ENCODE measurements at places on chromosomes 3 and 15.
A peak's percentile ranks its signal among the peaks of the same experiment; 100 is the strongest.

- no peak for DNase-seq
Observed at GRCh38 chr3:197427021-197427420, 128.6 kb upstream of the DLG1 start.

GRCh38 chr3:165339753-165340152 lies 143.6 kb upstream of the SLITRK3 start:
- DNase-seq: no peak

- DNase-seq: no peak
Observed at GRCh38 chr3:39801216-39801615, 8.2 kb upstream of the MYRIP start.

DNA sequence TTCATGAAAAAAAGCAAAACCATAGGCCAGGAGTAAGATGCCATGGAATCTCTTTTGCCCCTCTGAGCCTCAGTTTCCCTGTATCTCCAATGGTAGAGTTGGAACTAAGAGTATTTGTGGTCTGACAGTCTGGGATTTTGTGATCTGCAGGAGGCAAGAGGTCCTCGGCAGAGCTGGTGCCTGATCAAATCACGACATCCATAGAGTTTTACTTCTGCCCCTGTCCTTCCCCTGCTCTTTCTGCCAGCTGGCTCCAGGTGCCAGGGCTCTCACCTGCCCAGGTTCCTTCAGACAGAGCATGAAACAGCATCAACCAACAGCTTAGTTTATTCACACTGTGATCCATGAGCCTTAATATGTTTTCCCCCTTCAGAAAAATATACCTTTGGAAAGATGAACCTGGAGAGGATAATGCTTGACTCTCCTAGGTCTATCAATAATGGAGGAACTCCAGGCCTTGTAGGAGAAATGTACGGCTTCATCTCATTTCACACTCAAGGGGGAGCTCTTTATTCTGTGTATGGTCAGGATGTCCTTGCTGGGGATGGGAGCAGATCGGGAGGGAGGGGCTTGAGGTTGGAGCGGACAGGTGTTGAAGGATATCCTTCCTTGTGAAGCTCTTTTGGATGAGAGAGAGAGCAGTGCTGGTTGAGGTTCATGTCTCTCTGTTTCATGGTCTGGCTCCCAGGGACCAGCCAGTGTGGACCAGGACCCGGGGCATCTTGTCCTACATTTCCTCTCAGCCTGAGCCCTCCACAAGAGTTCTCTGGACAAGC lies 309.9 kb downstream of the RPLP1 start:
- DNase-seq: no peak

GRCh38 chr15:57337868-57338411 lies 38.4 kb upstream of the CGNL1 start:
- DNase-seq: peak; percentile 54

DNA sequence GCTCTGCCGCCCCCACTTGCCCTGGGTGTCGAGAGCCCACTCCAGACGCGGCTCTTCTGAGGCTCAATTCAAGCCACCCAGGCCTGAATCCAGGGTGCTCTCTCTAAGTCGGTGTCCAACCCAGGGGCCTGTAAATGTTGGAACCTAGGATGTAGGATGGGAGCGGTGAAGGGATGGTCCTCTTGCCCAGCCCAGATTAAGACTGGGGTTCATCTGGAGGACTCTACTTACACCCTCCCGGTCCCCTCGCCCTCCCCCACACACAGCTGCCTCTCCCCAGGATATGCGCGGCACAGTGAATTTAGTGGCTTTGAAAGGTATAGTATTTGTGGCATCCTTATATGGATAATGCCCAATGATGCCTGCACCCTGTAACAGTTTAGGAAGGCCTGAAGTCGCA lies 822 bp upstream of the FBN1 start:
- DNase-seq: no peak

- no peak for DNase-seq
Observed at GRCh38 chr3:66312039-66312438, 91.2 kb downstream of the SLC25A26 start.

GRCh38 chr3:148075771-148076716 lies 621.7 kb upstream of the AGTR1 start:
- no peak for DNase-seq

DNA sequence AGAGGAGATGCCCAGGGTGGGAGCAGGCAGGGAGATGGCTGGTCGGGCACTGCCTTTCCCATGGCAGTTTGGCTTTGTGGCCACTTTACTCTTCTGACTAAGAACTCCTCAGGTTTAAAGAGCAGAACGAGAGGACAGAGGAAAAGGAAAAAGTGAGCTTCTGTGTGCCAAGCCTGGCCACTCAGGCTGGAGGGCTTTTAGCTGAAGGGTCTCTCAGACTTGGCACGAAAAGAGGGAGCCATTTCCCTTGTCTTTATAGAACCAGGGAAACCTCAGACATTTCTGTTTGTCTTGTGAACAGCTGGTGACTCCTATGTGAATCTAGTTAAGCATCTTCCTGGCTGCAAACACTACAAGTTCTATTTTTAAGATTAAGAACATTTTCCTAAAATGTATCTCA lies 23.3 kb upstream of the PSMD6 start:
- DNase-seq: no peak

GRCh38 chr15:32667321-32667720 lies 25.8 kb downstream of the SCG5 start:
- no peak for DNase-seq

GRCh38 chr3:150396956-150397550 lies 11.0 kb upstream of the TSC22D2 start:
- DNase-seq: no peak

DNA sequence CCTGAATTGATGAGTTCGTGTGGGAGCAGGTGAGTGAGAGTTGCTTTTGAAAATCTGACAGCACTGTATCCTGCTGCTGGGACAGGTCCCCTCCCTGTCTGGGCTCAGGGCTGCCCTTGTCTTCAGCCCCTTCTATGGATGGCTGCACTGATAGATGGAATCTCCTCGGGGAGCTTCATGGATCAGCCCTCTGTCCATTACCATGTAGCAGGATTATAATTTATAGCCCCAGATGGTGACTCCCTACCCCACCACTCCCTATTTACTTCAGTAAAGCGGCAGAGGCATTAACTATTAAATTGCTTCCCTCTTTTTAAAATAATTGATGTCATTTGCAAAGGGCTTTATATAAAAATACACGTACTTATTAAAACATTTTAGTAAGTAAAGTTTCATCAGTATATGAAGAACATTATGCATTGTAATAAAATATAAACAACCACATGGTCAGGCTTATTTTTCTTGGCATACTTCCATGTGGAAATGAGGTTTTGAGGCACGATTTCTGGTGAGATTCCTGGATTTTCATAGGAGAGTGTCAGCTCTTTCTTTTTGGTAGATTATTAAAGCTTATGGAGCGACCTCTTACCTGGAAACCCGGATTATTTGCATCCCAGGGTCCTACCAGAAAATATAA lies 38.5 kb downstream of the MAP3K13 start:
- no peak for DNase-seq

DNA sequence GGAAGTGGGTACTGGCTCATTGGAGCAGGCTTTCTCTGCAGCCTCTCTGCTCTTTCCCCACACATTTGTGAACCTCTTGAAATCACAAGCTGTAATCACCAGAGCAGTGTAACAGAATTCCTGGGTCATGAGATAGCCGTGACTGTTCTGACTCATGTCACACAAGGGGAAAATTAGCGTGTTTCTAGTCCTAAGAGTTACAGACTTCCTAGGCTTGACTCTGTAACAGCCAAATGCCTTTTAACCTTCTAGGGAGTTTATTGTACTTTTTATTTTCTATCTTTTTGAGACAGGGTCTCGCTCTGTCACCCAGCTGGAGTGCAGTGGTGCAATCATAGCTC lies 54.7 kb upstream of the TRAK1 start:
- DNase-seq: peak; percentile 87

DNA sequence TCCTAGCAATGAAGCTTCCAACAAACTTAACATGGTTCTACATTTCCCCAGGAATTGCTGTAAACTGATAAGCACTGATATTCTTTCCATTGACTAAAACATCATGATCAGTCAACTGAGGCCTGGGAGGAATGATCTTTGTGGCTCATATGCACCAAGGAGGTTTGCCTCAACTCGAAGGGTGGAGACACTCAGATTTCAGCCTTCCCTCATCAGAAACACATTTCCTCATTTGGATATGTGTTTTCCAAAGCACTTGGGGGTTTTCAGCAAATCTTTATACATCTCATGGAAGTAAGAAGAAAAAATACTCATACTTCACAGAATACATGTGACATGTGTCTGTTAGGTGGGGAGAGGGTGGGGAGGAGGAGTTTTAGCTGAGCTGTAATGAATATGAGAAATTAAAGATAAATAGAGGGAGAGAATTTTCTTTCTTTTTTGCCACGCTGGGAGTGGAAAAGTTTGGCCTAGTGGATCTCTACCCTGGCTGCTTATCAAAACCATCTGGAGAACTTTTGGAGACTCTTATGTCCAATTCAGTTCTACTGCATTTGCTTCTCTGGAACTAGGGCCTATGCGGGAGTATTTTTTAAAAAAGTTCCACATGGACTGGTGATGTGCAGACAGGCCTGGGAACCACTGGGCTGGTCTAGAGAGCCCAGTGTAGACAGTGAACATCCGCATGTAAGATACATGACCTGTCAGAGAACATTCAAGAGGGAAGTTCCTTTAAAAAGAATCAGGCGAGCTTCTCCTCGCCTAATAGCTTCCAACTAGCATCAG lies 301.0 kb upstream of the ICE2 start:
- DNase-seq: no peak

GRCh38 chr3:45657853-45658252 lies 31.3 kb upstream of the SACM1L start:
- no peak for DNase-seq

DNA sequence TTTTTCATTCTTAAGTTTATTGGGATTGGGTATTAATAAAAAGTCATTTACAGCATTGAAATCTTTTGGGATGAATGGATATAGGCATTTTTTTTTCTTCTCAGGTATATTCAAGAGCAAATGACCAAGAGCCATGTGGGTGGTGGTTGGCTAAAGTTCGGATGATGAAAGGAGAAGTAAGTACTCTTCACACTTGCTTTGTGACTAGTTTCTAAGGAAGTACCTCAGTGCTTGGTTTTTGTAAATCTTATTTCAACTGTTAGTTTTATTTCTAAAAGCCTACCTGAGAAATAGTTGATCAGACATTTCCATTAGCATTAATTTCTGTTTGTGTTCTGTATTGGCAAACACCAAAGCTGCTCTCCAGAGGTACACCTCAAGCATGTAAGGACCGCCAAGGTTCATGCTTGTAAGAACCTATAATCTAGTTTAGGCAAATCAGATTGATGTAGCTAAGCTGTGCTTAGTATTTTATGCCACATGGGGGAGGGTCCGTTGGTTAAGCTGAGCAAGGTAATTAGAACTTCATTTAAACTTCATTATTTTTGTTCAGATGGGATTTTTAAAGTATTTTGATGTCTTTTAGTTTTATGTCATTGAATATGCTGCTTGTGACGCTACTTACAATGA lies 35.4 kb downstream of the FXR1 start:
- DNase-seq: peak; percentile 47

GRCh38 chr3:100779480-100779879 lies 70.2 kb downstream of the TFG start:
- no peak for DNase-seq

- DNase-seq: no peak
Observed at GRCh38 chr3:55709411-55710012, 222.4 kb upstream of the WNT5A start.

- no peak for DNase-seq
Observed at GRCh38 chr3:170324962-170325361, 32.6 kb upstream of the SKIL start.

DNA sequence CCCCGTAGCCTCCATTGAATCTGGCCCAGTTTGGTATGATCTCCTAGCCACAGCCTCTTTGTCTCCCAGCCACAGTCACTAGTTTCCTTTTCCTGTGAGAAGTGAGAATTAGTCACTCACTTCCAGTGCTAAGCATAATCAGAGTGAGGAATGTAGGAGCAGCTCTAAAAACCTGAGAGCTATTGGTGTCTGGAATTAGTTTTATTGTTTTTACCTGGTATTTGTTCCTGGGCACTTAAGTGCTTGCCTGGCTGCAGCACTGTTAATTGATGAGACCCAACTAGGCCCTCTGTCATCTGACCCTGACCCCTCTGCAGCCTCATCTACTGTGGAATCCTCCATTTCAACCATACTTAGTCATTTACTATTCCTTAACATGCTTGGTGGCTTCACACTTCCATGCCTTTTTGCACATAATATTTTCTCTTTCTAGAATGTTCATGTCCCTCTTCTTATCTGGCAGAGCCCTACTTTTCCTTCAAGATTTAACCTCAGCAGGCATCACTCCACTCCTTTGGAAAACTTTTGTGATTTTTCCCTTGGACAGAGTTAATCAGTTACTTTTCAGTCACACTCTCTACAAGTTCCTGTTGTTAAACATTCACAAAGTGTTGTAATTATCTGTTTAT lies 48.8 kb downstream of the PDE8A start:
- DNase-seq: peak; percentile 29

DNA sequence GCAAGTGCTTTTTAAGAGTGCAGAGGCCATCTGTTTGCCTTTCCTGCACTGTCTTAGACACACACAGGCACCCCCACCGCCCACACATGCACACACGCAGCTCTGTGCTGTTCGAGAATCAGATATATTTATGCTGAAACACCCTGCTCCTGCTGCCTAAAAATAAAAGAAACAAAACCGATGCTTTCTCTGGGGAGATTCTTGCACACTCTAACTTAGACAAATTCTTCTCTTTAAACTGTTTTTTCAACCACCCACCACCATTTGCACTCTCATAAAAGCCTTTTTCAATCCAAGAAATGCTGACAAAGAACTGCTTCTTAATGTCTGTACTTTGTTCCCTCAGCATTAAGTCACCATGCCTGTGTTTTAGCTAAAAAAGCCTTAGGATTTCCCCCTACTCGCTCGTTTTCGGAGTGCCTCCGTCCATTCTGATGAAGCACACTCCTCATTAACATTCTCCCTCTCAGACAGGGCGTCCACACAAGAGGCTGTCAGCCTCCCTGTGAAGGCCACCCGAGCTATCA lies 26.2 kb downstream of the SLC12A8 start:
- DNase-seq: no peak

- no peak for DNase-seq
Observed at GRCh38 chr15:85137489-85138168, 156.0 kb downstream of the PDE8A start.

GRCh38 chr3:30048431-30048830 lies 558.0 kb upstream of the TGFBR2 start:
- no peak for DNase-seq

DNA sequence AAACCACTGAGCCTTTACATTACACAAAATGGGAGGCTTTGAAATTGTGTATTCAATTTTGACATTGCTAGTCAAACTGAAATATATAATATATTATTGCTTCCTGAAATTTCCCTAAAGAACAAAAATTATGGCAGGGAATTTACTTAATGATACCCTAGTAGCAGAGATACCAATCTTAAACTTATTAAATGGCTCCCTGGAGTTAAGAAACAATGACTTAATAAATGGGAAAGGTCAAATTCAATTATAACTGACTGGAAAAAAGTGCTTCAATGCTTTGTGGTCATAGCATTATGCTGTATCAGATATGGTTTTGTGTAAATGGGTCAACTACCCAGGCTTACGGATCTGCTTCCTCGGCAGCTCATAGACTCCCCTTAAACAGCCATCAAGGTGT lies 244.1 kb downstream of the CNTN3 start:
- no peak for DNase-seq

GRCh38 chr15:66714543-66714981 lies 12.5 kb downstream of the SMAD6 start:
- peak; percentile 55 for DNase-seq

GRCh38 chr3:5499404-5499803 lies 311.9 kb downstream of the EDEM1 start:
- DNase-seq: no peak

Measured in suppressor macrophage (primary cell).